EL (cell line): ENCODE measurements at places on chromosomes 16 and 17.
A peak's percentile ranks its signal among the peaks of the same experiment; 100 is the strongest.

- no peak for DNase-seq
These were observed 377 bp upstream of the CRHR1 start for GRCh38 chr17:45783593-45784292.

DNA sequence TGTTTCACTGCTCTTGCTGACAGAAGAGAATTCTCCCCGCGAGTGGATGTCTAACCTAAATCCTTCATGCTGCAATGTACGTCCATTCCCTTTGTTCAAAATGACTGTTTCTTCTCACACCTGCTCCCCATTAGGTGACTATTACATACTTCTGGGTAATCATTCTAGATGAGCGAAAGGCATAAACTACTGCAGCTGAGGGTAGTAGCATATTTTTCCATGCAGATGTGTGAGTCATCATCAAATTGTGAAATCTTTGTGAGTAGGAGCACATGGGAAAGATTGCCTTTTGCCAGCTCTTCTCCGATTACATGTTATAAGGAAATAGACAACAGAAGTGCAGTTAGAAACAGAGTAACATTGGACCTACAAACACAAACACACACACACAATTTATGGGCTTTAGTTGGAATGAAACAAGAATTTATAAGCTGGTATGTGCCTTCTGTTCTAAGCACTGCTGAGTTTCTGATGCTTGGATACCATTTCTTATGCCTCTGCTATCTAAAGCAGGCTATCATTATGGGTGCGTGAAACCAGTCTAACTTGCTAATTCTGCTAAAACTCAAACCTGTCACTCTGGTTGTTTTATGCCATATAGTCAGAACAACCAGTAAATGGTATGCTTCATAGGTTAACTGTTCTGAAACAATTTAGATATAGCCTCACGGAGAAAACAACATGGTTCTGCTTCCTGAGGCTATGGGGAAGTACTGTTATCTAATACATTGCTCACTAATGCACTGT lies 346.9 kb upstream of the PSMD7 start:
- peak; percentile 61 for DNase-seq

DNA sequence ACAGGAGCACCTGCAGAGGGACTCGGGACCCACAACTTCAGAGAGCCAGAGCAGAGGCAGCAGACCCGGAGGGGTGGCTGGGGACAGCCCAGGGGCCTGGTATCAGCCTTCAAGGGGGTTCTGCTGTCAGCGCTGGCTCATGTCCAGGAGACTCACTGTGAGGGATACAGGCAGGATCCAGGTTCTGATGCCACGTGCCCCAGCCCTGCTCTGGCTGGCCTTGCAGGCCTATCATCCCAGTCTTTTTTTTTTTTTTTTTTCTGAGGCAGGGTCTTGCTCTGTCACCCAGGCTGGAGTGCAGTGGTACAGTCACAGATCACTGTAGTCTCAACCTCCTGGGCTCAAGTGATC lies 9.0 kb upstream of the MTSS2 start:
- no peak for DNase-seq

GRCh38 chr17:62591333-62591732 lies 36.1 kb upstream of the MRC2 start:
- no peak for DNase-seq

DNA sequence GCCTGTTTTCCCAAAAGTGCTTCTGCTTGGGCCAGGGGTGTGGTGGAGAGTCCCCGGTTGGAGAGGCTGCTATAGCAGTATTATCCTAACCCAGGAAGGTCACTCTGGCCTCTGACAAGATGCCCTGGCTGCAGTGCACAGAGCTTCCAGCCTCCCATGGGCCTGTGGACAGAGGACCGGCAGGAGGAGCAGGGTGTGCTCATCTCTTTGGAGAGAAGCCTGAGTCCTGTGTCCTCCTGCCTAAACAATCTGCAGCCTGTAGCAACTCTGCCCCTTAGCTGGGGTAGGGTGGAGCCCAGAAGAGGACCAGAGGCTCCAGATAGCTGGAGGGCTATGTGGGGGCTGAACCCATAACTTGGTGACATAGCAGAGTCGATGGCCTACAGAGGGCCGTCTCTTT lies 78.0 kb downstream of the MPRIP start:
- no peak for DNase-seq

DNA sequence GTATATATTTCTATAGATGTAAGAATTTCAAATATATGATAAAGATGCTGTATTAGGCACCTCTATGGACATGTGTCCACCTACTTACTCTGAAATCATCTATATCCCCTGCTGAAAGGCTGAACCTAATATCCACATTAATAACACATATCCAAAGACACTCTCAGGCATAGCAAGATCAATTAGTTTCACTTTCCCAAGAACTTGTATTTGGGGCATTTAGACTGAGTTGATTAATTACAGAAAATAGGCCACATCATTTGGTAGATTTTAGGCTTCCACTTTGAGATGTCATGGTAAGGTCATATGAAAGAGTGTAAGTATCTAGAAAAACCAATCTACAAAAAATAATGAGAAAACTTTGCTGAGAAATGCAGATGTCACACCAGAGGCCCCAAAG lies 45.1 kb downstream of the BRIP1 start:
- DNase-seq: no peak

DNA sequence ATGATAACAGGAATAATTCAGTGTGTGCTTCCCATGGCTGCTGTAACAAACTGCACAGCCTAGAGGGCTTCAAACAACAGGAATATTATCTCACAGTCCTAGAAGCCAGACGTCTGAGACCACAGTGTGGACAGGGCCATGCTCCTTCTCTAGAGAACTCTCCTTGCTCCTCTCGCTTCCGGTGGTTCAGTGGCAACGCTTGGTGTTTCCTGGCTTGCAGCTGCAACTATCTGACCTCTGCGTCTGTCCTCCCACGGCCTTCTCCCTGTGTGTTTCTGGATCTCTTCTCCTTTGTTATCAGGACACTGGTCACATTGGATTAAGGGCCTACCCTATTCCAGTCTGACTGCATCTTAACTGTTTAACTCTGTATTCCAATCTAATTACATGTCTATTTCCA lies 414.3 kb downstream of the MAF start:
- DNase-seq: no peak

DNA sequence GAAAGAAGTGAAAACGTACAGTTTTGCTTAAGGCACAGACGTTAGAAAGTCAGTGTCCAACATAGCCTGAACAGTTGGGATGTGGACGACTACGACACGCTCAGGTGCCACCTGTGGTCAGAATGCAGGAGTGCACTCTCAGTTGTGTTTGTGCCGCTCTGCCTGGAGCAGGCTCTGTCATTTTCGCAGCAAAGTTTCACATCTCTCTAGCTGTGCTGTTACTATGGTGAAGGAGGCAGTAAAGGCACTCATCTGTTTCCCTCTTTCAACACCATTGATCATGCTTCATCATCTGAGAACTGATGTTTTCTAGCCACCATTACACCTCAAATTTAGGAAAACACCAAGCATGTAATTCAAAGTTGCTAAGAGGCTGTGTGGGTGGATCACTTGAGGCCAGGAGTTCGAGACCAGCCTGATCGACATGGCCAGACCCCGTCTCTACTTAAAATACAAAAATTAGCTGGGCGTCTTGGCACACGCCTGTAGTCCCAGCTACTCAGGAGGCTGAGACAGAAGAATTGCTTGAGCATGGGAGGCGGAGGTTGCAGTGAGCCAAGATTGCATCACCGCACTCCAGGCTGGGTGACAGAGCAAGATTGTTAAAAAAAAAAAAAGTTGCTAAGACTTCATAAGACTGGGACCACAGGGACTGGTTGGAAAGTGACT lies 44.9 kb upstream of the DNAJA2 start:
- DNase-seq: peak; percentile 32

DNA sequence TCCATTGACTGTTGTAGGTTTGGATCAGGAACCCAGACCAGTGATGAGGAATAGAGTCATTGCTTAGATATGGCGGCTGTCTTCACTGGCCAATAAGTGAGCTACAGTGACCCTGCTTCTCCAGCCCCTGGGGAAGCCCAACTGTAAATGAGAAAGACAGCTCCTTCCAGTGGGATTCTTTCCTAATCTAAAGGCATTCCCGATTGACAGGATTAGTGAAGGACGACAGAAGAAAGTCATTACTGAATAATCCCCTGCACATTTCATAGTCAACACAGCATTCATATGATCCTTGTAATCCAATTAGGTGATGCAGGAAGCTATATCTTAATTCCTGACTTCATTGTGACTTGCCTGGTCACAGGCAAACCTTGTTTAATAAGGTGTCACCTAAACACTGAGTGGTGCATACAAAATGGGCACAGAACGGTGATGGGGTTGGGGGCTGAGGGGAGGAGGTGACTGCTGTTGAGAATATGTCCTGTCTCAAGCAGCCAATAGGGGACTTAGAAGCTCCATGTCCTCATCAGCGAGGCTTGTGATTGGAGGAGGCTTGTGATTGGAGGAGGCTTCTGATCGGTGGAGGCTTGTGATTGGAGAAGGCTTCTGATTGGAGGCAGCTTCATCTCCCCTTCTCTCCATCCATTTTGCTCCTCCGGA lies 242.6 kb downstream of the XYLT1 start:
- no peak for DNase-seq

DNA sequence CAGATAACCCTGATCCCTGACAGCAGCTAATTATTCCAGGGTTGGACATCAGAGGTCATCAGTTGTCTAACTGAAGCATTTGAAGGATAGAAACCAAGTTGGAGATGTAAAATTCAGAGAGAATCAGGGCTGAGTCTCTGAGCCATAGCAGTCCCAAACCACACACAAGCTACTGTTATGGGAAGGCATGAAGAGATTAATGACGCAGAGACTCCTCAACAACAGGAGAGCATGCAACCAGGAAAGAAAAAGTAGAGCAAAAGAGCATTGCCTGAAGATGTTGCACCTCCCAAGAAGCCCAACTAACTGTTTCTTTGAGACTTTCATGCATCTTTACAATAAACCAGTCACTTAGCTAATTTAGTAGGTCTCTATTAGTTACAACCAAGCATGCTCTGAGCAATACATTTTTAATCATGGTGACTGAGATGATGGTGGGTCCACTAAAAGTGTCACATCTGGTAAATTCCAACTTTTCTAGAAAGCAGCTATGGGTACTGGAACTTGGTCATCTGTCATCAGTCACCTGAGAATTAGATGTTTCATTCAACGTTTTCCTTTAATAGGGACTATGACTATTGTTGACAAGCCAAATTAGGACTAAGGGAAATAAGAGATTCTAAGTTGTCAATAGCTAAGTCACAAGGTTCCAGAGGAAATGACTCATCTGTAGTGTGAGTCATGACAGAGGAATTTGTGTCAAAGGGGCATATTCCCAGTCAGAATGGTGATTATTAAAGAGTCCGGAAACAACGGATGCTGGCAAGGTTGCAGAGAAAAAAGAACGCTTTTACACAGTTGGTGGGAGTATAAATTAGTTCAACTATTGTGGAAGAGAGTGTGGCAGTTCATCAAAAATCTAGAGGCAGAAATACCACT lies 239.8 kb downstream of the CHD9NB start:
- DNase-seq: peak; percentile 26

GRCh38 chr16:81521141-81521626 lies 76.6 kb downstream of the CMIP start:
- DNase-seq: no peak

- peak; percentile 95 for DNase-seq
These were observed 19.9 kb downstream of the CEP295NL start for GRCh38 chr17:78883089-78883532.

GRCh38 chr16:72014675-72015074 lies 6.1 kb downstream of the DHODH start:
- no peak for DNase-seq
